Stimulated activated CD4-positive, alpha-beta T cell treated with anti-CD3 and anti-CD28 coated beads, Interleukin-4, amount 100 ng/mL, for 1 hour (primary cell): ENCODE measurements at places on chromosomes 13 and 19.

DNA sequence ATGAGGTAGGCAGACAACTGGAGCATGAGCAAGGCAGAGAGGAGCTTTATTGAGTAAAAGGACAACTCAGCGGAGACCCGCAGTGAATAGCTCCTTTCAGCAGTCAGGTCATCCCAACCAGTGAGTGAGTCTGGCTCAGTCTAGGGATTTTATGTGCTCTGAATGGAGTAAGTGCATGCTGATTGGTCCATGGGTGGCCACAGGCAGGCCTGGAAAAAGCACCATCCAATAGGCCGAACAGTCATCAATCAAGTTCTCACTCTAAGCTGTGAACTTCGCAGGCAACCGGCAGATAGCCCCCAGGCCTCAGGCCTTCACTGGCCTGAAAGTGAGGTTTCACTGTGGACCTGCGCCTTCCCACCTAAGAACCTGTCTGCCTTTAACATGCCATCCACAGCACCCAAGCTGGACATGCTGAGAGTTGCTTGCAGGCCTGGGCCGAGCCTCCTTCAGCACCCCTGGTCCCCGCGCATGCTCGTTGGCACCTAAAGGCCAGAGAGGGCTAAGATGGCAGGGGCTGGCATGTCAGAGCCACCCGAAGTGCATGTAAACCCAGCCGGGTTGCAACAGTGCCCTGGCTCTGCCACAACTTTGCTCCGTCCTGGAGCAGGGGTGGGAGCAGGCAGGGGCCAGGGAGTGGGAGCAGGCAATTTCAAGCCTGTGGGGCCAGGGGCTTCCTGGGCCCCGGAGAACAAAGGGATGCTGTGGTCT, 698.7 kb downstream of the SLITRK1 start:
- DNase-seq = no peak

DNA sequence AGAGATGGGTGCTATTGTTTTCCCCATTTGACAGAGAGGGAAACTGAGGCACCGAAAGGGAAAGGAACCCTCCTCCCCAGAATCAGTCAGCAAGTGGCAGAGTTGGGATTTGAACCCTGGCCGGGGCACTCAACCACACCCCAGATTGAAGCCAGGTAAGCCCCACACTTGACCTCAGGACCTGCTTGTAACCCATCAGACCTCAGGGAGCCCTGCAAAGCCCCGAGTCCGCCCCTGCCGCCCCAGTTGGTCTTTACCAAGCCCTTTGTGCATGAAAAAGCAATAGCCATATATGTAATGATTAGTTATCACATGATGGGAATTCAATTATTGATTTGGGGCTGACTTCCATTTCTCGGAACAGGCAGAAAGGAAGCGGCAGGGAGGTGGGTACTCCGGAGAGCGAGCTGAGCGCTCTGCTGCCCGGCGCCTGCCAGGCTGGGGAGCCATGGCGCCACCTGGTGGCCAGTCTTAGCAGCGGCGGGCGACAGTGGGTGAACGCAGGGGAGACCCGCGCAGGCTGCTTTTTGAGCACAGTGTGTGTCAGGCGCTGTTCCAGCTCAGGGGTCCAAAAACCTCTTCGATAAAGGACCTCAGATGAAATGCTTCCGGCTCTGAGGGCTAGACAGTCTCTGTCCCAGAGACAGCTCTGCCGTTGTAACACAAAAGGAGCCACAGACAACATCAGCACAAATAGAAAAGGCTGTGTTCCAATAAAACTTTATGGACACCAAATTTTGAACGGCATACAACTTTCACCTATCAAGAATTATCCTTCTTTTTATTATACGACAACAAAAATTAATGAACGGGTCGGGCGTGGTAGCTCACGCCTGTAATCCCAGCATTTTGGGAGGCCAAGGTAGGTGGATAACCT, 82.9 kb upstream of the CACNA1A start:
- DNase-seq = peak; percentile 85

GRCh38 chr19:48833049-48833448, 3.2 kb downstream of the HSD17B14 start:
- DNase-seq = no peak

GRCh38 chr19:37964109-37964508, 57.1 kb downstream of the SIPA1L3 start:
- DNase-seq = no peak

GRCh38 chr19:58407658-58408151, 744 bp upstream of the ZNF584 start:
- DNase-seq = no peak

DNA sequence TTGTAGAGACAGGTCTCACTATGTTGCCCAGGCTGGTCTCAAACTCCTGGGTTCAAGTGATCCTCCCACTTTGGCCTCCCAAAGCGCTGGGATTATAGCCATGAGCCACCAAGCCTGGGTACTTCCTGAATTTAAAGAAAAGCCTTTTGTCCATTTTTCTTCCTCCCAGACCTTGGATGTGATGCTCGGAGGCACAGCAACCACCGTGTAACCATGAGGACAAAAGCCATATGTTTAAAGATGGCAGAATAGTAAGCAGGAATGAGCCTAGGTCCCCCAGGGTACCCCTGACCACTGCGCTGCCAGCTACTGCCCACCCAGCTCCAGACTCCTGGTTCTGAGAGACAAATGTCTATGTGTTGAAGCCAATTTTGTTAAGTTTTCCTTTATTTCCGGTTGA, 31.1 kb downstream of the ZC3H4 start:
- DNase-seq = no peak

DNA sequence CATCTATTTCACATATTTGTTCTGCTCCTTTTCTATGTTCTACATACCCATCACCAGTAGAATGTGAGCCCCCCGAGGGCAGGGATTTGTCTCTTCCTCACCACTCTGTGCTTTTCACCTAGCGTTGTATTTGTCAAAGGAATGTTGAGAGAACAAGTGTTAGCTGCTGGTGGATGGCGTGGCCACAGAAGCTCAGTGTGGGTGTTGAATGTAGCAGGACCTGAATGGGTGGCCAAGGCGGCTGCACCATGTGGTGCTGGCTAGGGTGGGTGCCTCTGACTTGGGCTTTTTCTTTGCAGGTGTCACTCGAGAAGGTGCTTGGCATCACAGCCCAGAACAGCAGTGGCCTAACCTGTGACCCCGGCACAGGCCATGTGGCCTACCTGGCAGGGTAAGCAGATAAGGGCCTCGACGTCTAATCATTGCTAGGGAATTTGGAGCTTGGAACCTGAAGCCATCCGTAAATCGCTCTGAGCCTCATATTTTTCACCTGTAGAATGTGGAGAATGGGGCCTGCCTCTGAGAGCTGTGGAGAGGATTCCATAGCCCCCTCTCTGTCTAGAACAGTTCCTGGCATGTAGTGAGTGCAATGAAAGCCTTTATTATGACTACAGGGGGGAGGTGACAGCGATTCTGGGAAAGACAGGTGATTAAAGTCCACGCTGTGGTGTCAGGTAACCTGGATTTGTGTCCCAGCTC, 3.9 kb downstream of the WDR62 start:
- no peak for DNase-seq

GRCh38 chr13:101139081-101139480, 277.2 kb downstream of the NALCN start:
- no peak for DNase-seq

DNA sequence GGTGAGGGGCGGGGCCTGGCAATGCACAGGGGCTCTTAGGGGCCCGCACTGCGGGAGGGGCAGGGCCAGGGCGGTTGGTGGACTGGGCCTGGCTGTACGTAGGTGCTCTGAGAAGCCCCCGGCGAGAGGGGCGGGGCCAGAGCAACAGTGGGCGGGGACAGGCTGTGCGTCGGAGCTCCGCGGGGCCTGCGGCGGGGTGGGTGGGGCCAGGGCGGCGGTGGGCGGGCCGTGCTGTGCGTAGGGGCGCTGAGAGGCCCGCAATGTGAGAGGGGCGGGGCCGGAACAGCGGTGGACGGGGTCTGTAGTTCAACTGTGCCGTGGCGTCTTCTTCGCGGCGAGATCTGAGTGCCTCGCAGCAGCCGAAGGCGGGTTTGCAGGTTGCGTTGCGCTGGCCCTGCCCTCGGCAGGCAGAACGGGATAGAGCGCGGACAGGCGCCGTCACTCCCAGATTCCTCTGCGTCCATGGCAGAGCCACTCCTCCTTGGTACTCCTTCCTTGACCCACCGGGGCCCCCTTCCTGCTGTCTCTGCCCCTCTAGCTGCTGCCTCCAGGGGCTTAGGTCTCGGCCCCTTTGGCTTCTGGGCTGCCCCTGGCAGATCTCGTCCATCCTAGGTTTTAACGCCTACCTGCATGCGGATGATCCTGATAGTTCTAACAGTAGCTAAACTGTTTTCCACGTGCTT, 33.2 kb downstream of the CCNE1 start:
- peak; percentile 98 for DNase-seq

- no peak for DNase-seq
Measured at GRCh38 chr13:82294226-82294625, 1588.0 kb downstream of the SLITRK1 start.

DNA sequence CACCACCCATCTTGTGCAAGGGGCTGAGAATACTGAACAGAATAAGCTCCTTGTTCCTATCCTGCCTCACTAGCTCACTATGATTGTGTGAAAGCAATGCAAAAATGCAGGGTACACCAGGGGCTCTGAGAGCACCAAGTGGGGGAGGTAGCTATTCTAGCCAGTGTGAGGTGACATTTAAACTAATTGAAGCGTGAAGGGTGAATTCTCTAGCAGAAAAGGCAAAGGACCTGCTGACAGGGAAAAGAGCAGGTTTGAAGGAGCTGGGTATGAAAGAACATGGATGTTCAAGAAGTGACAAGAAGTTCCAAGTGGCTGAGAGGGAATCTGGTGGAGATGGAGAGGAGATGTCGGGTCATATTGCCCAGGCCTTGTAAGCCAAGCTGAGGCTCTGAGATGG, 64.2 kb downstream of the SIAH3 start:
- DNase-seq = no peak
